ENCODE measurements at places on chromosomes 6 and 20.

DNA sequence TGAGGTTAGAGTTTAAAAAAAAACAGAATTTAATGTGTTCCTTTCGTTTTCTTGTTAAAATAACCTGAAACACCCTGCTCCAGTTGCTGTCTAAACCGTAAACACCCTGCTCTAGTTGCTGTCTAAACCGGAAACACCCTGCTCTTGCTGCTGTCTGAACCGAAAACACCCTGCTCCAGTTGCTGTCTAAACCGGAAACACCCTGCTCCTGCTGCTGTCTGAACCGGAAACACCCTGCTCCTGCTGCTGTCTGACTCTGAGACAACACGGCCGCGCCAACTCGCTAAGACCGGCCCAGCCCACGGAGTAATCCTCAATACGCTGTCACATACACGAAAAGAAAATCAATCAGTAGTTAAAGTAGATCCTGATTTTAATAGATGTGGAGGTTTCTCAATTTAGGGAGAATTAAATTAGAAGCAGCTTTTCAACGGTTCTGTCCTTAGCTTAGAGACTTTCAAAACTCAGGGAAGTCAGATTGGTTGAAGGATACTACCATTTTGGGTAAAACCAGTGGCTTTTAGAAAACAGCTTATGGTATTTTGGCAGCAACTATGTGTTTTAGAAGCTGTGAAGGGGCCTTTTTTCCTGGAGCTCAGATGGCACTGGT is 98.3 kb downstream of the RAMACL start:
- DNase-seq = no peak

DNA sequence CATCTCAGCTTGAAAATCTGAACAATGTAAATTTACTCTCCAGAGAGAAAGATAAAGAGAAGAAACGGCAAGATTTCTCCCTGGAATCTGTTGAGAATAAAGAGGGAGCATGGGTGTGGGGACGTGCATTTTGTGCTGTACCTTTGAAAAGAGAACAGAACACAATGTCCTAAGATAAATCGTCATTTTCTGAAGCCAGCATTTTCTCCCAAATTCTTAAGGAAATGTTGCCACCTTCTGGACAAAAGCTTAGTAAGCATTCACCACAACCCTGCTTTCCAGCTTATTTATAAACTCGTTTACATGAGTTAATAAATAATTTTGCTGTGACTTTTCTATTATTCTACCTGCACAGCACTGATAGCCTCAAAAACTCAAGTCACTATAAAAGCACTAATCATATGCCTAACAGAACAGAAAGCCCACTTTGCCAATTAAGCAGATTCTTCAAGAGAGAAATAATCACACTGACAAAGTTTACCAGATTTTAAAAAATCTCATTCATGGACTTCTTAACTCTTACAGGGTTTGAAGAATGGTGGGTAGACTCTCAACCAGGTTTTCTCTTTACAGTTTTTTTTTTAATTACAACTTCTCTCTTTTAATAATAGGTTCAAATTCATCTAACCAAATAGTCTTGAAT is 155.8 kb downstream of the MBOAT1 start:
- no peak for DNase-seq

DNA sequence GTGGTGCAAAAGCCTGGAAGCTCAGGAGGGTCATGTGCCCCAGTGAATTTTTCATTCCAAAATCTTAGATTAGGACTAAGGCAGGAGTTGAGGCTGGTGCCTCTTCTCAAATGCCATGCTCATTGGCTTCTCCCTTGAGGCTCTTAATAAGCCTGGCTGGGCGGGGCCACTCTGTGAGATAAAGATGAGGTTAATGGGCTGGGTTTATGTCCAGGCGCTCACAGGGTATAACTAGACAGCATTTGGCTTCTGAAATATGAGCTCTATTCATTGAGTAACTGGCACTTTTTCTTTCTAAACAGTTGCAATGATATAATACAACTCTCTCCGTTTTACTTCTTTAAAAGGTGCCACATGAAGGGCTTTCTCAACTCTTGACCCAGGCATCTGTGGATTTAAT is 156.3 kb downstream of the SCML4 start:
- DNase-seq = no peak

GRCh38 chr6:84272298-84272697 is 44.9 kb upstream of the CEP162 start:
- DNase-seq = no peak

DNA sequence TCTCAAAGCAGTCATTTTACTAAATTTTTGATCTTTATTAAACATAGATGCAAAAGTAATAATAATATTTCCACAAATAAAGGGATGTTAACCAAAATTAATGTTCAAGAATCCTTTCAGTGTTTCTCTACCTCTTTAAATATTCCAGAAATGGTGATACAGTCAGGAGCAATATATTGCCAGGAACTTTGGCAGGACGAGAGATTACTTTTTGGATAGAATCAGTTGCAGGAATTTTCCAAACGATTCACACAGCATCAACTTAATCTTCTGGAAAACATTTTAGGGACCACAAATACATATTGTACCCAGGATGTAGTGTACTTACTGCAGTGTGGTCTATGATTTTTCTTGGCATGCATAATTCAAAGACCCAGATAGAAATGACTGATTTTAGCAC is 125.7 kb downstream of the LAMA2 start:
- no peak for DNase-seq
